ENCODE measurements at places on chromosomes 7 and 10. TPM values are rescaled to one million over a fixed set of nuclear protein-coding genes. Genes with fewer than 3 reads are reported as not detected.

Gene C1QL3
- not detected for total RNA-seq

Gene CTNNA3
- 0.76 TPM for total RNA-seq

Gene AGR3
- not detected for total RNA-seq

Gene LEP
- 0.44 TPM for total RNA-seq

Gene ZNF488
- not detected for total RNA-seq

Gene STEAP4
- 17.0 TPM for total RNA-seq

Gene TUBAL3
- not detected for total RNA-seq

Gene FOXP2
- total RNA-seq: 2.5 TPM

Gene GTF2I
- 189 TPM for total RNA-seq

Gene TMEM139
- 1.8 TPM for total RNA-seq
